Muscle of arm (tissue), 14 donors: ENCODE measurements at places on chromosomes 1 and 21.

- DNase-seq = peak; percentile 57
Observed at GRCh38 chr1:151175041-151175741, 590 bp downstream of the TMOD4 start.

- no peak for DNase-seq
Observed at GRCh38 chr1:202046748-202047708, 36.6 kb downstream of the ELF3 start.

DNA sequence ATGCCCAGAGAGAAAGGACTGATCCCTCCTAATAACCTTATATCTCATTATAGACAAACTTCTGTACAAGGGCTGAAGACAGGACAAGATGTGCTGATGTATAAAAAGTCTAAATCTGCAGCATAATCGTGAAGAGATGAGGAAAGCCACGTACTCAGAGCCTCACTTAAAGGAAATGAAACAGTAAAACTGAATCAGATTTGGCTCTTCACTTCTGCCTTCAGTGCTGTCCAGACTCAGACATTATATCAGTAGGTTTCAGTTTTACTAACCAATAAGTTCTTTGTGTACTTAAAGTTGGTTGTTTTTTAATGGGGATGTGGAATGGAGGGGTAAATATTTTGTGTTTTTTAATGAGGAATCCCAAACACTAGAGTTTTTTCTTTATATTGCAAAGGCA is 45.3 kb upstream of the RGS1 start:
- DNase-seq = no peak

DNA sequence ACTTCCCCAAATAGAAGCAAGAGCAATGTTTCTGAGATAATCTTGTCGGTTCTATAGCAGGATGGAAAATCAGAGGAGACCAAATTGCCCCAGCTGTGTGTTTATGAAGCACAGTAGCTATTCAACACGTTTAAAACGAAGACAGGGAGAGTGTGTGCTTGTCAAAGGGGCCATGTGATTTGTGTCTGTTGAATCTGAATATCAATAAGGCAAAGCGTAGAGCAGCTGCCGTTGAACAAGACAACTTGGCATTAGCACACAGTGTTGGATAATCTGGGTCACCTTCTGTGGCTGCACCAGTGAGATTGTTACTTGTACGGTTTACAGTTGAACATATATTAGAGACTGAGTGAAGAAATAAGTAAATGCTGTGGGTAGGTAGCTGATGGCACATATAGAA is 1.0 kb downstream of the CRB1 start:
- no peak for DNase-seq

DNA sequence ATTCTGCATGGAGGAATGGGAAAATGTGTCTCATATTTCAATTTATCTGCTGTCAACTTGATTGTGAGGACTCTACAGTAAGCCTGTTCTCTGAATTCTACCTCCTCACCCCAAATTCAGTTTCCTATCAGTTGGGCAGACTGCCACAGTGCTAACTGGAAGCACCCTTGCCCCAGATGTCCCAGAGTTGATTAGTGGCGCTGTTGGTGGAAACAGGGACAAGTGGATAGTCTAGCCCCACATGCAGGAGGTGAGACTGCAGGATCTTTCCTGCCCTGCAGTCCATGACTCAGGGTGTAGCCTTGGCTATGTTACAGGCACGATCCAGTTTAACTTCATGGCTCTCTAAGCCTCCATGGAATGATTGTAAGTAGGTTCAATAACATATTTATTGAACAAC is 22.1 kb downstream of the ADAM30 start:
- no peak for DNase-seq

DNA sequence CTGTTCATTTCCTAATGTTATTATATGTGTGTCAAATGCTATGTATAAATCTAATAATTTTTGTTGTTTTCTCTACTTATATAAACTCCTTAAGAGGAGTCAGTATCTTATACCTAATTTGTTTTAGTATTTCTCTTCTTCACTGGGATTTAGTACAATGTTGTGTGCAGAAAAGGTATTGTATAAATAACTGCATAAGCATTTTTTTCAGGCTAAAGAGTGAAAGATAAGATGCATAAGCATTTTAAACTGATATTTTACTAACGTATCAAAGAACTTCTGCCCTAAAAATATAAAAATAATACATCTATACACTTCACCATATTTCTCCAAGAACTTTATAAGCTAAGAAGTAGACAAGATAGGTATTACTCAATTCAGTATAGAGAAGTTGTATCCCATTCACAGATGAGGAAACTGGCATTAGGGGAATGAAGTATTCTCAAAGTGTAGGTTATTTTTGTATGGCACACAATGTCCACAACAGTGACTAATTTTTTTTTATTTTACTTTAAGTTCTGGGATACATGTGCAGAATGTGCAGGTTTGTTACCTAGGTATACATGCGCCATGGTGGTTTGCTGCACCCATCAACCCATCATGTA is 59.3 kb downstream of the NUP210L start:
- no peak for DNase-seq

- DNase-seq = no peak
Observed at GRCh38 chr1:5394111-5394510, 598.1 kb downstream of the NPHP4 start.

DNA sequence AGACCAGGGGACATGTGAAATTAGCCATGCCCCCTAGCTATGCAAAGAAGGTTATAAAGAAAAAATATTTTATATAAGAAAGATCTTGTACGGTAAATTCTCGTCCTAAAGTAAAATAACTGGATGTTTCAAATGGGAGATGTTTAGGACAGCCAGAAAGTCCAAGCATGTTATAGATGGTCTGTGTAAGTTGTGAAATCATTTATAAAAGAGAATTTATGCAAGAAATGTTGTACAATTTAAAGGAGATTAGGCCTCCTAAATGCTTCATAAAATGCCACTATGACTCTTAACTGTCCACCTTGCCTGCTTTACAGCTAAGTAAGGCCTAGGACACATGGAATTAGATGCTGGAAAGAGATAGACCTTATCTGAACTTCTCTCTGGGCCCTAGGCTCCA is 118.1 kb upstream of the POGK start:
- DNase-seq = no peak

DNA sequence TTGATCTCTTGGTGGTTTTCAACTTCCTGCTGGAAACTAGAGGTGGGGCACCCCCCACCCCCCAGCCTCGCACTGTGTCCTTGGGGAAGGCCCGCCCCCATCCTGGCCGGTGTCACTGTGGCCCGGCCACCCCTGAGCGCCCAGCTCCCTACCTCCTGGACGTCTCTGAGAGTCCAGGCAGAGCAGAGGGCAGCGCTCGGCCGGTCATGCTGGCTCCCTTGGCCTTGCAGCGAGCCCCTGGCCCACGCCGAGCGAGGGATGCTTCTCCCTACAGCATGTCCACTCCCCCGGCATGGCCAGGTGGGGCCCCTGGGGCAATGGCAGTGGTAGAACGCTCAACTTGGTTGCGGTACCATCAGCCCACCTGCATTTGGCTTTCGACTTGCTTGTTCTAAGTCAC is 28.7 kb upstream of the TRAPPC10 start:
- DNase-seq = no peak

DNA sequence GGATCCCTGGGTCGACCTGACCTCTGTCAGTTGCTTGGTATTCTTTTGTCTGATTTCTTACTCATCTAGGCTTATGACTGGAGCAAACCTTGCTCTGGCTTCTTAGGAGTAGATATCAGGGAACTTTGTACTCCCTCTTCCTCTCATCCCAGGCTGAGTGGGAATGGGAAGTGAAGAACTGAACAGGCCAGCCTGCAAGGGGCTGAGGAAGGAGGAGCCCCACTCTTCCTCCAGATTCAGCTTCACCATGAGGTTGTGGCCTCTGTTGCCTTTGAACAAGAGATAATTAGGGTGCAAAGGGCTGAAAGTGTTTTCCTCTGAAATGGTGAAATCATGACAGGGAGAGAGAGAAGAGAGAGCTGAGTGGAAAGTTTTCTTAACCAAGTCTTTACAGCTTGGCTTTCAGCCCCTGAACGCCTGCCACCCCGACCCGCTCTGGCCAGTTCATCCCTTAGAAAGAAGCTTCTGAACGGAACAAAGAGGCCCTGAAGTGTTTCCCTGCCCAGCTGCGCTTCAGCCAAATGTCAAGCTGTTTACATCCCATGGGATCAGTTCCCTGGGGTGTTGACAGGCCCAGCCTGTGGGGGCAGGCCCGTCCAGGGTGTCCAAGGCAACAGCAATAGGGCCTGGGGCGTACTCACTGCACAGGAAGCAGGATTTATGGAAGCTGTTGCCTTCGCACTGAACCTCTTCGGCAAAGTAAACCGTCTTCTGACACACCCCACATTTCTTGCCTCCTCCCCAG is 11.2 kb downstream of the CSRP1 start:
- peak; percentile 66 for DNase-seq

DNA sequence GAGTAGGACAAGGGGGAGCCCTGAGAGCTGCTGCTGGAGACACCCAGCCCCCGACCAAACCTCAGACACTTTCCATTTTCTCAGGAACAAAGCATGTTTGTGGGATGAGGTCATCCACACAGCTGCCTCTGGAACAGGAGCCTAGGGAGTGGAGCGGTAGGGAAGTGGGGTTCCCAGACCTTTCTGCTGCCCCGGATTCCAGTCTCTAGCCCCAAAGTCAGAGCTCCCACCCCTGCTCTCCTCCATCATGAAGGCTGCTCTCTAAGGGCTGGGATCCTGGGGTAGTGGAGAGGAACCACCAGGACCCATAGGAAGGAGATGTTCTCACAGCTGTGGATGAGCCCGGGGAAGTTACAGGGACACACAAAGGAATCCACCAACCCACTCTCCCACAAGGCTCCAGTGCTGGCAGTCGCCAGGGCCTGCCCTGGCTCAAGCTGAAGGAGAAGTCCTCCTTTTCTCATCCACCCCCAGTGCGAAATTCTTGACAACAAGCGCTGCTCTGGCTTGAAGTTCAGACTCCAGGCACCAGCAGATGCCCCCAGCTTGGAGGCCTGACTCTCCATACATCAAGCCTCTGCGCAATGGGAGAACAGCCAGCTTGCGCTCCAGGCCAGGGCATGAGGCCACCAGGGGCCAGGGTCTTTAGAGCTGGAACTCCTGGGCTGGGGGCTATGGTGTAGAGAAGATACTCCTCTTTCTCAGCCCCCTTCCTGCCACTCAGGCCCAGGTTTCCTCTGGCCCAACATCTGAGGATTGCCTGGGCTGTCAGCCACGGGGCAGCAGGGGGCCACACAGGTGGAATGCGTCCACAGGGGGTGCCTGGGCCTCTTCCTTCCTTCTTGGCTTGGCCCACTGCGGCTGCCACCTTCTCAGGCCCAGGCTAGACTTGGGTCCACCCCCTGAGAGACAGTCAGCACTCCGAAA is 4.5 kb downstream of the FHL3 start:
- DNase-seq = peak; percentile 84

DNA sequence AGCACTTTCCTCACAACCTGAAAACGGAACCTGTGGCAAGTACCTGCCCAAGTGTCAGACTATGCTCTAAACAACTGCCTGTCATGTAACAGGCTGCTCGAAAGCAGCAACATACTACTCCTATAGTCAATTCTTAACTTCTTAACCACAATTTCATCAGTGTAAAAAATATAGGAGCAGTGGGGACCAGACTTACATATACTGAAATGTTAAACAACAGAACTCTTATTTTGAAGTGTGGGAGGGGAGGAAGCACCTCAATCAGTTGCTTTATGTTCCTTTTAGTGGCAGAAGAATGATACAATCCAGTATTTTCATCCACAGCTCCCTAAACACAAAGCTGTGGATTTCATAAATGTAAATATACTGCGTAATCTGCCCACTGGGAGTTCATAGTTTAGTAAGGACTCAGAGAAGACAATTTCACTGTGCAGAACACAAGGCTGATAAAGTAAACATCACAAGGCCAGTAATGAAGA is 44.2 kb downstream of the WLS start:
- DNase-seq = no peak

GRCh38 chr1:184866991-184867788 is 107.1 kb downstream of the NIBAN1 start:
- DNase-seq = no peak

- no peak for DNase-seq
Observed at GRCh38 chr1:216356945-216357344, 66.3 kb downstream of the USH2A start.

GRCh38 chr1:246450611-246451251 is 56.3 kb downstream of the SMYD3 start:
- DNase-seq = no peak

- DNase-seq = no peak
Observed at GRCh38 chr21:43926196-43926595, 61.2 kb downstream of the AGPAT3 start.

GRCh38 chr1:207981976-207982375 is 71.1 kb upstream of the CD34 start:
- DNase-seq = no peak

- DNase-seq = no peak
Observed at GRCh38 chr1:117752661-117753060, 146.8 kb downstream of the TENT5C start.

GRCh38 chr1:20983297-20983889 is 193.3 kb downstream of the EIF4G3 start:
- DNase-seq = no peak

GRCh38 chr1:216721863-216722262 is 1.4 kb downstream of the ESRRG start:
- no peak for DNase-seq

DNA sequence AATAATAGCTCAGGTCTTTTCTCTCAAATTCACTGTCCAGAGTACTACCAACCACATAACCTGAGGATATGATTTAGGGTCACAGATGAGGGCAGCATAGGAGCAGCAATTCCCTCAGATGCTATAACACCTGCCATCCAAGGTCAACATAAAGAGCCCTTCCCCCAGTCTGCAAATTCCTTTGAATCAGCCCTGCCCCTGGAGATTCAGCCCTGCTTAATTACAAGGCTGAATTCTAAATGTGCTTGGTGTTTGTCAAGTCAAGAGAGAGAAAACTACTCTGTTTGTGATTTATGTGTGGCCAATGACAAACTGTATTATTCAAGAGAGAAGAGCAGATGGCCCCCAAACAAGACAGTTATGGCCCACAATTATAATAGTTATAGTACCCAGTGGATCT is 195.7 kb upstream of the ADGRL2 start:
- no peak for DNase-seq

- no peak for DNase-seq
Observed at GRCh38 chr1:39701049-39701439, 9.8 kb upstream of the HPCAL4 start.

- DNase-seq = no peak
Observed at GRCh38 chr1:5744911-5745799, 247.1 kb downstream of the NPHP4 start.

DNA sequence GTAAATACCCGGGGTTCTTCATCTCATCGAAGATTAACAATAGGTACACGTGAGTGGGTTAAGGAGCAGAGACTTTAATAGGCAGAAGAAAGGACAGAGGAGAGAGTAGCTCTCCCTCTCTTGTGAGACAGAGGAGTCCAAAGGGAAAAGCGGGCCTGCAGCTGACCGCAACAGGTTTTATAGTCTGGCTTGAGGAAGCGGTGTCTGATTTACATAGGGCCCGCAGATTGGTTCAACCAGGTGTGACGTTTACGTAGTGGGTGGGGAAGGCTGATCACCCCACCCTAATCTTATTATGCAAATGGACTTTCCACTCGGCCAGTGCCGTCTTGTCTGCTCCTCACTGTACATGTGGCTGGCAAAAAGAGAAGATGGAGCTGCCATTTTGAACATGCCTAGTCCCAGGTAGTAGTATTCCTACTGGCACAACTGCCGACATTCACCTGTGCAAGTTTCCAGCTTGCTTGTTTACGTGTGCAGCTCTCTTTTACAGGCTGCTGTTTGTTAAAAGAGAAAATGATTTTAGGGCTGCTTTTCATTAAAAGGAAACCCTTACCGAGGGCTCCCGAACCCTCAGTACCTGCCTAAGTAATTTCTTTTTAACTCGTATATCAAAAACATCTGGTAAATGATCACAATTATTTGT is 10.6 kb downstream of the CDC14A start:
- DNase-seq = no peak
